Activated naive CD4-positive, alpha-beta T cell treated with anti-CD3 and anti-CD28 coated beads for 36 hours (primary cell): ENCODE measurements at places on chromosomes 4 and X. TPM values are rescaled to one million over a fixed set of nuclear protein-coding genes. Genes with fewer than 3 reads are reported as not detected.

TMPRSS11F gene
- not detected for total RNA-seq

PNMA6A gene
- total RNA-seq: 1.1 TPM

RAB40AL gene
- total RNA-seq: 0.21 TPM

SLC6A14 gene
- not detected for total RNA-seq

DUSP21 gene
- not detected for total RNA-seq

CFP gene
- total RNA-seq: 6.8 TPM
